A549 treated with RU486 at 1 μM for 4 hours (cell line): ENCODE measurements at places on chromosomes 7 and 10. TPM values are rescaled to one million over a fixed set of nuclear protein-coding genes. Genes with fewer than 3 reads are reported as not detected.

Gene TMEM178B
- 1.1 to 1.7 TPM (median 1.4 TPM) in 5 replicates for total RNA-seq

Gene EBLN1
- 0.10 to 0.13 TPM in 2 of 5 replicates, not detected in the others for total RNA-seq

Gene GPR141
- total RNA-seq, result 0.10 TPM in 1 of 5 replicates, not detected in the others

Gene TUBAL3
- 0.13 to 0.48 TPM (median 0.29 TPM) in 5 replicates for total RNA-seq

Gene HOXA10
- 6.4 to 8.3 TPM (median 7.5 TPM) in 5 replicates for total RNA-seq

Gene UCN3
- total RNA-seq, result not detected in 5 replicates

Gene DDC
- total RNA-seq, result 0.77 to 1.8 TPM (median 1.2 TPM) in 5 replicates

Gene CHAT
- not detected in 5 replicates for total RNA-seq

Gene ZNF853
- total RNA-seq, result 1.8 to 2.9 TPM (median 2.3 TPM) in 5 replicates

Gene C7orf57
- 0.17 to 0.32 TPM (median 0.21 TPM) in 4 of 5 replicates, not detected in the other for total RNA-seq

Gene OR13A1
- total RNA-seq, result not detected in 5 replicates

Gene LRGUK
- 0.28 to 0.53 TPM (median 0.35 TPM) in 5 replicates for total RNA-seq

Gene GPR146
- total RNA-seq, result 1.7 to 2.8 TPM (median 1.9 TPM) in 5 replicates

Gene TMEM140
- 1.1 to 2.0 TPM (median 1.4 TPM) in 5 replicates for total RNA-seq

Gene ABLIM1
- total RNA-seq, result 24.1 to 39.2 TPM (median 35.8 TPM) in 5 replicates

Gene STEAP2
- 2.8 to 4.2 TPM (median 3.7 TPM) in 5 replicates for total RNA-seq
